Tibial artery (tissue), 4 donors: ENCODE measurements at places on chromosomes 1 and 21.

DNA sequence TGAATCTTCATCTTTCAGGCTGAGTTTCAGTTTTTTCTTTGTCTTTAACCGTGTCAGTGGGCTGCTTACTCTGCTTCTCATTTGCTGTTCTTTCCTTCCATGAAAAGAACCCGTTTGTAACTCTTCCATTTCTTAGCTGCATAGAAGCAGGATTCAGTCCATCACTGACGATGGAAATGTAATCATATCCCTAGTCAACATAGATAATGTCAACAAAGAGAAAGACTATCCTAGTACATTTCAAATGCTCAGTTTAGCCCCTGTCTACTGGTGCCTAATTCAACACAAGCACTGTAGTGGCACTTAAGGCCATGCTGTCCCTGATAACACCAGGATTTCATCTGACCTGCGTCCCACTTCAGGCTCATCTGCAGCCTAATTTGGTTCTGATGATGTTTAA, 376 bp downstream of the GBP1 start:
- DNase-seq: no peak

DNA sequence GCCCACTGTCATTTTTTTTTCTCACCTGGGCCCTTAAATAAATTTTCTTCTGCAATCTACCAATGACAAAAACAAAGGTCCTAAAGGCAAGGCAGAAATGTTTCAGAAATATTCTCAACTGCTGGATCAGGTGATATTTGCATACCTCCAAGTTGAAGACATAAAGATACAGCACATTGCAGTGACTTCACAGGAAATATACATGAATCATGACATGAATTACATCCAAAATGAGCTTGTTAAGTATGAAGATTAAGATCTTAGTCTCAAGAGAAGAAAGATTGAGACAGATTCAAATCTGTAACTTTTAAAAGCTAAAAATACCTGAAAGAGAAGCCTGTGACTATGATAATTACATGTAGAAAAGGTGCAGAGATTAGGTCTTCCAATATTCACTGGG, 207.8 kb downstream of the SIPA1L2 start:
- no peak for DNase-seq

- DNase-seq: peak; percentile 90
These were observed 58.8 kb downstream of the TOMM20 start for GRCh38 chr1:235069577-235070563.

DNA sequence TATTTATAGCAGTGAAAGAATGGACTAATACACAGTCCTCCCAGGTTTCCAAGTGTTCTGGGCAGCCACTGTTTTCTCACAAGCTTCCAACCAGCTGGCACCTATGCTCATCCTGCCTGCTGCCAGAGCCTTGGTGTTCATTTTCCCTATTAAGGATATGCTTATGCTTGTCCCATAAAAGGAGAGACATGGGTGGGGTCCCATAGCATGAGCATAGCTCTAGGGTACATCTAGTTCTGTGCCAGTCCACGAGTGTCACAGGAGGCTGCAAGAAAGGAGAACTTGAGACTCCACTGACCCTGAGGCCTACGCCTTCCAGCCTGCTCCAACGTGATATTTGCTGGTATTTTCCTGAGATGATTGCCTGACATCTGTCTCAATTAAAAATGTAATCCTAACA, 192.4 kb upstream of the PTGFR start:
- no peak for DNase-seq

GRCh38 chr1:65002508-65003315, 36.4 kb upstream of the JAK1 start:
- DNase-seq: peak; percentile 95

- no peak for DNase-seq
These were observed 150.0 kb upstream of the KCTD3 start for GRCh38 chr1:215417122-215417521.

GRCh38 chr1:6491480-6491962, at the start of gene PLEKHG5:
Gene PLEKHG5 (minus strand): TSS chr1:6491667. CDS start chr1:6477571, 14,096 bp downstream.
- DNase-seq: no peak

DNA sequence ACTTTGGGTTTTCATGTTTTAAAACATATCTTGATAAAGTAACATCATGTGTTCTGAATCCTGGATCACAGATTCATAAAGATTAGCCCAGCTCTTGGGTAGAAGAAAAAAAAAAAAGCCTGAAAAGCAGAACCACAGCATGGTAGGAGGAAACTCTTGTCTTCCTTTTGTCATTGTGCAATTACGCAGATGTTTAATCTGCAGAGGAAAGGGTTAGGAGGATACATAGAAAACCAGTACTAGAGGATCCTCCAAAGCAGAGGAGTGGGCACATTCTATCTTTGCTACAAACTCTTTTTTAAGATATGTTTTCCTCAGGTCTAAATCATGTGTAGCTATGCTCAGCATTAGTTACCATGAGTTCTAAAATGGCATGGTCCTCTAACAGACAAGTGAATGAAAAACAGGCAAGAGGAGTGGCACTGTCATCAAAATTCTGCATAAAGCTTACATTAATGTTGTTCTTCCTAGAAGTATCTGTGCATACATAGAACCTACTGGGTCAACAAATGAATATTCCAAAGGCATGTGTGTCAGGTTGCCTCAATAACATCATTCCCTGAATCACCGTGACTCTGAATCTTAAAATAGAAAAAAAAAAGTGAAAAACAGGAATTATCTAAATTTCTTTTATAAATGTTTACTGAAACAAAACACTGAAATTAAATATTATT, 107.0 kb downstream of the NME7 start:
- no peak for DNase-seq

GRCh38 chr1:1023700-1024099, 3.8 kb downstream of the AGRN start:
- no peak for DNase-seq

GRCh38 chr1:19468397-19468956, 16.9 kb downstream of the CAPZB start:
- no peak for DNase-seq

GRCh38 chr1:245129319-245130240, 25.2 kb upstream of the KIF26B start:
- DNase-seq: peak; percentile 29

DNA sequence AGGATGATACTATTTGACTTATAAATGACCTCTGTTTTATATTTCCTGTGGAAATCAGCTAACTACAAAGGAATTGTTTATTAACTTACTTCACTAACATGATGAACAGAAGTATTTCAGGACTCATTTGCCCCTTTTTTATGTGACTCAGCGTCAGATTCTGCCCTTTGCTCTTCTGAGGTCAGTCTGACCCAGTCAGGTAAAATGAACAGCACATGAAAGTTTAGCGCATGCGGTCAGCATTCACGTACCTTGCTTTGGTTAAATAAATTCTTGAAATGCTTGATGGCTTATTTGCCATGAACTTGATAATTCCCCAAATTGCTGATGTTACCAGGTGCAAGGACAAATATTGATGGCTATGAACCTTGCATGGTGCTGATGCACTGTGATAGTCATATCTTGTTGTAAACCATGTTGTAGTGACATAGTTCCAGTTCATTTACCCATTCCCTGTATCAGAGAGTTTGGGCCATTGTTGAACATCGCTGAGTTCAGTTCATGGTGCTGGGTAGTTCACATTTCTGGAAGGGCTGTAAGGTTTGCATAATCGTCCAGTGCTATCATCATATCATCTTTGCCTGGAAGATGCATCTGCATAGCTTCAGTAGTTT, 133.4 kb downstream of the NFIA start:
- DNase-seq: no peak

DNA sequence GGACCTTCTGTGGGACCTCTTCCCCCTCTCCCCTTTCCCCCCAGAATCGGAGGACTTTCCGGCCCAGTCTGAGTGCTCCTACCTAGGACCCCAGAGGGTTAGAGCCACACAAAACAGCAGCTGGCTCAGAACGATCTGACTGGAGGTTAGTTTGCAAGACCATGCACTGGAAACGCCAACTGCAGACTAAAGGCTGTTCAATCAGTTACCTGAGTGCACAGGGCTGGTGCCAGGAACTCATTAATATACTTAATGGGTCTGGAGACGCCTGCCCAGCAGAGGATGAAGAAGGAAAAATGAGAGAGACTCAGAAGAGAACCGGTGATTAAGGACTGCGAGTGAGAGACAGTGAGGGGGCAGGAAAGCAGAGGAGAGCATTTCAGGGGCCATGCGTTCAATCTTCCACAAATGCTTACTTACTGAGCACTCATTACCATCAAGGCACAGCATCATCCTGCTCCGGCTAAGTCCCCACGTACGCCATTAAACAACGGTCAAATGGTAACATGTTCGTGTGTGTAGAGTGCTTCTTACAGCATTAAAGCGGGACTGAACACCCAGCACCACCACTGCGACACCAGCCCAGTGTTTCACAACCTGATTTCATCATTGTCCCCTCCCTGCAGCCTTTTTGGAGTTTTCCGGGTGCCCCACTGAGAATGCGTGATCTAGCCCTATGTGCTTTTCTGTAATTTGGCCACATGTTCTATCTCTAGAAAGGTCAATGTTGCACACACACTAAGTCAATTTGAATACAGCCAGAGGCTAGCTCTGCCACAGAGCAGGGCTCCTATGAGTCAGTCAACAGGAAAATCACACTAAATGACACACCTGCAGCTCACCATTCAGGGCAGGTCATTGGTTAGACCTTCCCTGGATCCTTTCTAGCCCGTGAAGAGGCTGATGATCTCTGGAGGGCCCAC, 7.6 kb downstream of the ENO1 start:
- no peak for DNase-seq

DNA sequence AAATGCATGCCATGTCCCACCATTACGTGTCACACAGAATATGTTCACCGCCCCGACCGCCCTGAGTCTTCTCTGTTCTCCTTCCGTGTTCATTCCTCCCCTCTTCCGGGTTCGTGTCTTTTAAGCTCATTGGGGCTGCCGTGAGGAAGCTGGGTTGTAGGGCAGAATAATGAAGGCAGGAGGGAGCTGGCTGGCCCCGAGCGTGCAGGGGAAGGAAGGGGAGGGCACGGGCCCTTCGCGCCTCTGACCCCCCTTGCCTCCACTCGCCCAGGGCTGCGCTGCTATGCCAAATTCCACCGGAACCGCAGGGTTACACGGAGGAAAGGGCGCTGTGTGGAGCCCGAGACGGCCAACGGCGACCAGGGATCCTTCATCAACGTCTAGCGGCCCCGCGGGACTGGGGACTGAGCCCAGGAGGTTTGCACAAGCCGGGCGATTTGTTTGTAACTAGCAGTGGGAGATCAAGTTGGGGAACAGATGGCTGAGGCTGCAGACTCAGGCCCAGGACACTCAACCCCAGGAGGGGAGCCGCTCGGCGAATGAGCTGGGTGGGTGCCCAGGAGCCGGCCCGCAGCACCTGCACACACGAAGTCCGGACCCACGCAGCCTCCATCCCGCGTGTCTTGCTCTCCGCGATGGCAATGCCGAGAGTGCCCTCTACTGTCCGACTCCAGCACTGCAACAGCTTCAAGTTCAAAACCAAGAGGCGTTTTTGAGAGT, 16.5 kb upstream of the AGTRAP start:
- DNase-seq: peak; percentile 89

DNA sequence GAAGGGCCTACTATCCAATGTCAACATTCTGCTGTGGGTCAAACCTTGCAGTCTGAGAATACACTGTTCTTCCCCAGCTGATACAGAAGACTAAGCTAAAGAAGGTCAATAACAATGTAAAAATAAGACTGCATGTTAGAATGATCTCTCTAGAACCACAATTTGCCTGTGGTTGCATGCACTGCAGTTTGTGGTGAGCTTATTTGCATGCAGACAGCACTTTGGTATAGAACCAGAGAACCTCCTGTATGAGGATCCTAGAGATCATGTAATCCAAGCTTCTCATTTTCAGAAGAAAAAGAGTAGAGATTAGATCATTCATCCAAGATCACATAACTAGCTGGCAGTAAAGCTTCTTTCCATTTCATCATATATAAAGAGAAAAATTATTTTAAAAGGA, 15.8 kb downstream of the SYNJ1 start:
- DNase-seq: no peak

- no peak for DNase-seq
These were observed 28.7 kb downstream of the COL16A1 start for GRCh38 chr1:31675161-31675560.

DNA sequence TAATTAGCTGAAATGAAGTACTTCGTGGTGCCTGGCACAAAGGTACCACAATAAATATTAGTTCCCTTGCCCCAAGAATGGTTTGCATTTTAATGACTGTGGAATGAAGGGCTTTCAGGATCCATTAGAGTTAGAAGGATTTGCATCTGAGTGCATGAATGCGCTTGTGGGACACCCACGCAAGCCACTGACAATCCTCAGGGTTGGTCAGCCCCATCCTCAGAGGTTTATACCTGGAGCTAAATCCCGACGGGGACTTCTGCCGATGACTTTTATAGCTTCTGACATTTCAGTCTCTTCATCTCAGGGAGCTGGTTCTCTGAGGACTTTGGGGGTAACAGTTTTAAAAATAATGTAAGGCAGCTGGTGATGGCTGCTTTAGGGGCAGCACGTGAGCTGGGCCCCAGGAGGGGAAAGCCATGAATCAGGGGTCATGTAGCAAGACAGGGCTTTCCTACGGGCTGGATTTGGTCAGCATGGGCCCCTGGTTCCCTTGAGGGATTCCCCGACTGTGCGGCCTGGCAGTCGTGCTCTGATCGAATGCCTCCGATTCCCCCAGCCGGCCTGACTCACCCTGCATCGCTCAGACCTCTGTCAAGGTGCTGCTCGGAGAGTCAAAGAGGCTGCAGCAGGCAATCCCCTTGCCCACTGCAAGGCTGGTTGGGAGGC, 20.8 kb upstream of the IL10 start:
- no peak for DNase-seq
